Activated CD4-positive, CD25-positive, alpha-beta regulatory T cell (primary cell): ENCODE measurements at places on chromosomes 2 and 18.

GRCh38 chr18:48002933-48003365, 72.5 kb upstream of the SMAD2 start:
- DNase-seq = no peak

- DNase-seq = no peak
These were observed 33.2 kb downstream of the SMARCAL1 start for GRCh38 chr2:216445501-216445900.

- DNase-seq = no peak
These were observed 10.0 kb downstream of the PID1 start for GRCh38 chr2:229261076-229261475.

DNA sequence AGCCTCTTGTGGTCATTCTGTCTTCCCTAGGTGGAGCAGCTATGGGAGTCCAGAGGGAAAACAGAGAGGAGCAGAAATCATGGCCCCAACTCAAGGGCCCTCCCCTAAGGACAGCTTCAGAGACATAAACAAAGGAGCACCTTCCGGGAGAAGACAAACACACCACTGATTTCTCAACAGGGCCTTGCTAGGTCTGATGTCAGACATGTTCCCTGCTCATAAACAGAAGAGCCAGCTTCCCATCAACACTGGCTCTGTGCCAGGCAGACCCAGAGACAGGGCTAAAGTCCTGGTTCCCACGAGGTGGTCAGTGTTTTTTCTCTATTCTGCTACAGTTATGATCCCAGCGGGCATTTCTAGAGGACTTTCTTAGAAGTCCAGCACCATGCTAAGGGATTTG, 19.3 kb downstream of the CXCR2 start:
- DNase-seq = no peak

- no peak for DNase-seq
These were observed 108.8 kb upstream of the DLX2 start for GRCh38 chr2:172211512-172211911.

GRCh38 chr2:101820519-101820918, 123.0 kb downstream of the MAP4K4 start:
- DNase-seq = no peak
